ENCODE measurements at places on chromosomes 3 and 15. TPM values are rescaled to one million over a fixed set of nuclear protein-coding genes. Genes with fewer than 3 reads are reported as not detected.

GRCh38 chr3:109284071-109284470, 32.2 kb downstream of the DPPA2 start:
- no peak for DNase-seq

DNA sequence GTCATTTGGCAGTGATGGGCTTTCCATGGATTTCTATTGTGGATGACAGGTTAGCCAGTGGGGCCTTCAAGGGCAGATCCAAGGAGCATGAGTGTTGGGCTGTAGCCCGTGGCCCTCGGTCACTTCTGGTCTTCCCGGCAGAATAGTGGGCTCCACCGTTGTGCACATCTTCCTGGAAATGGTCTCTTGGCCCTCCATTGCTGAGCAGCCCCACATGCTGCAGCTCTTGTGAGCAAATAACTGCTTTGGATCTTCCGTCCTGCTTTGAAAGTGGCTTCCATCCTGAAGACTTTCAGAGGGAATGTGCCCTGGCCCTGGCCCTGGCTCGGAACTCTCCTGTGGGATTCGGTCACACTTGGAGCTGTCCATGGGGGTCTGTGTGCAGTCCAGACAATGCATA, 102.8 kb downstream of the SNRPN start:
- no peak for DNase-seq

DNA sequence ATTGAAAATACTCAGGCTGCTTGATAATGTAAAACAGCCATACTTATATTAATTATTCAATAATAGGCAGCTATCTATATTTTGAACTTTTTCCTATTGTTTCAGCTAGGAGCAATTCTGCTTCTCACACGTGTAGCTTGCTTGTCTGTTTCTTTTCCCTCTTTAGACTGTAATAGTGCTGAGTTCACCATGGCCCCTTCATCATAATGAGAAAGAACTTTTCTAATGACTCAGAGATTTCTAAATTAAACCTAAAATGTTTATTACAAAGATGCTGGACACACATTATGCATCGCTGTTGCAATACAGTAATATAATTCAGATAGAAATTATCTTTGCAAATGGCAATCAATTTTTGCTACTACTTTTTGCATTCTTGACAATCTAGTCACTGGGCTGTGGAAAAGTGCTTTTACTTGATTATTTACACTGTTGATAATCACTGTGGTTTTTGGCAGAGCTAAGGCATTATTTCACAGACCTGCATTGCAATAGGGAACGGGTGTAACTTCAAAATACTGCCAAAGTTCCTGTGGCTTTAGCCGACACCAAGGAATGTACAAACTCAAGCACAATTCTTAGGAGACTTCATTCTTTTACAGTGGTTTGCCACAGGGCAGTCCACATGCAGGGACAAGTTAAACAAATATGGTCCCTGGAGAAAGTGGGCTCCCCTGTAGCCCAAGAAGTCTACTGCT, 281.0 kb upstream of the TBL1XR1 start:
- DNase-seq, result peak; percentile 100

GRCh38 chr15:90248789-90249202, 560 bp upstream of the TTLL13 start:
- DNase-seq, result no peak

GRCh38 chr15:96551196-96551595, 220.7 kb downstream of the NR2F2 start:
- DNase-seq, result no peak

GRCh38 chr3:117958027-117958426, 1076.6 kb downstream of the IGSF11 start:
- DNase-seq, result no peak

- no peak for DNase-seq
These were observed 54.9 kb upstream of the COL6A6 start for GRCh38 chr3:130462089-130462488.

DNA sequence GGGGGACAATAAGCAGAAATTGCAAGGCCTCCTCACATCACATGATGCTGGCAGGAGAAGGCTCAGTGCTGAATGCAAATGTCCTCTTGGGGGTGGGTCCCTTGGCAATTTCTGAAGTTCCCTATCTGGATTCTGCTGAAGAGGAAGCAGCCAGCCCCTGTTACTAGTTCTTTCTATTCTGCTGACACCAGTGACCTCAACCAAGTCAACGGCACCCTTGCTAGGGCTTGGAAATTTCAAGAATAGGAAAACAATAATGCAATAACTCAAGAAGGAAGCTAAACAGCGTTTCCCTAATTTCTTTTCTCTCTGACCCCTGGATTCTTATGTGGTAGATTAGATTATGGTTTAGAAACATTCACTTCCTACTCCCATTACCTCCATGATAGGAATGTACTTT, 46.2 kb upstream of the FOXP1 start:
- DNase-seq, result no peak

DNA sequence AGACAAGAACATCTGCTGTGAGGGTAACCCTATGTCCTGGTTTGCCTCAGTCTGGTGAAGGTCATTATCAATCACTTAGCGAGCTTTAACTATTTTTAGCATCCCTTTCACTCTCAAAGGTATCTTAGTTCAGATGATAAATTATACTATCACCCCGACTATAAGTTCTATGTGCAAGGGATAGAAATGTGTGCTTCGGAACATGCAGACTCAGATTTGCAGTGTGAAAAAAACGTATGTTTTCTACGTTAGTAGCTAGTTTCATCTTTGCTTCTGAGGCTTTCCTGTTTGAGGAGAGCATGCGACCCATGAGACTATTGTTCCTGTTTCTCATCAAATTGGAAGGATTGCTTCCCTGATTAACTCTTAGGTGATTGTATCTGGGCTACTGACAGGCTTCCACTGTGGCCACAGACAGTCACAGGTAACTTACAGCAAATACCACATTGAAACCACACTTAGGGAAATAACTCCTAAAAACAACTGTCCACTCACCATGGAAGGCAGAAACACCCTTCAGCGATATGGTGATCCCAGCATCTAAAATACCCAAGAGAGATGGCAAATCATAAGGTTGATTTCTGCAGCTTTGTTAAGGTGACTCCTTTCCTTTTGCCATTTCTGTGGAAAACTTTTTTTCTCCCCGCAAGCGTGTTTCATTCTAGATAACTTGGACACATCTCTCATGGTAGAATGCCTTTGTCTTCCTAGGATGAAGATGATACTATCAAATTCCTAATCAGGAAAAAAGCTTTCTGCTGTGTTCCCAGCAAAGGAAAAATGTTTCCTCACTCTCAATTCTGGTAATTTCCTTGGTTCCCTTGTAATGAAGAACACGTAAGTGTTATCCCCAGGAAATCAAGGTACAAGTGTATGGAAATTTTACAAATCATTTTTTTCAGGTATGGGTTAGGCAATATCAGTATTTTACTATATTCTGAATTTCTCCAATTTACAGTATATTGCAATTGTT, 5.2 kb downstream of the GCSAM start:
- no peak for DNase-seq

DNA sequence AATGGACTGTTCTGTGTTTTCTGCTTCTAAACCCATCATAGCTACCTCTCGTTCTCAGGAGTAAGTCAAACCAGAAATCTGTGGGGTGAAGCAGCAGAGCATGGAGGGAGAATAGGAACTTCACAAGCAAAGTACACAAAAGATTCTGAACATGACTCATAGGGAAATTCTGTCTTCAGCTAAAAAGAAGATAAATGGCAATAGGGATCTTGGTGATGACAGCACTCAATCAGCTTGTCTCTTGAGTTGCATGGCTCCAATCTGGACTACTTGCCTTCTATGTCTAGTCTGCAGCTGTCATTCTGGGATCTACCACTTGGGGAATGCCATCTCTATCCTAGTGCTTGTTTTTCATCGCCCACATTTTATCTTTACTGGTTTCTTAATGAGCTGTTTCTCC, 13.5 kb upstream of the GRAMD1C start:
- DNase-seq, result no peak

GRCh38 chr15:96457841-96458240, 127.3 kb downstream of the NR2F2 start:
- peak; percentile 9 for DNase-seq

DNA sequence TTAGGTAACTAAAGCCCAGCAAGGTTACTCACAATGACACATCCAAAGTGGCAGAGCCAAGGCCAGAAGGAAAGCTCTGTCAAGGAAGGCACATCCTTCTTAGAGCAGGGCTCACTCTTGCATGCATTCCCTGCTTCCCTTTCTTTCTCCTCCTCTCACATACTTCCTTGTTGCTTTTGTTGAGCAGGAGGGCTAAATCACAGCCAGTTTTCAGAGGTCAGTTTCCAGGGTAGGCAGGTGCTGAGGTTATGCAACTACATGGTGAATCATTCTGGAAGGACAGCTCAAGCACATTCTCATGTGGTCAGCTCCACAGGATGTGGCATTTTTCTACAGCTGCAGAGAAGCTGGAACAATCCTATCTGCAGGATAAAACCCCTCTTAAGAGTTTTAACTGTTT, 275.6 kb downstream of the ZNF621 start:
- DNase-seq, result peak; percentile 53

DNA sequence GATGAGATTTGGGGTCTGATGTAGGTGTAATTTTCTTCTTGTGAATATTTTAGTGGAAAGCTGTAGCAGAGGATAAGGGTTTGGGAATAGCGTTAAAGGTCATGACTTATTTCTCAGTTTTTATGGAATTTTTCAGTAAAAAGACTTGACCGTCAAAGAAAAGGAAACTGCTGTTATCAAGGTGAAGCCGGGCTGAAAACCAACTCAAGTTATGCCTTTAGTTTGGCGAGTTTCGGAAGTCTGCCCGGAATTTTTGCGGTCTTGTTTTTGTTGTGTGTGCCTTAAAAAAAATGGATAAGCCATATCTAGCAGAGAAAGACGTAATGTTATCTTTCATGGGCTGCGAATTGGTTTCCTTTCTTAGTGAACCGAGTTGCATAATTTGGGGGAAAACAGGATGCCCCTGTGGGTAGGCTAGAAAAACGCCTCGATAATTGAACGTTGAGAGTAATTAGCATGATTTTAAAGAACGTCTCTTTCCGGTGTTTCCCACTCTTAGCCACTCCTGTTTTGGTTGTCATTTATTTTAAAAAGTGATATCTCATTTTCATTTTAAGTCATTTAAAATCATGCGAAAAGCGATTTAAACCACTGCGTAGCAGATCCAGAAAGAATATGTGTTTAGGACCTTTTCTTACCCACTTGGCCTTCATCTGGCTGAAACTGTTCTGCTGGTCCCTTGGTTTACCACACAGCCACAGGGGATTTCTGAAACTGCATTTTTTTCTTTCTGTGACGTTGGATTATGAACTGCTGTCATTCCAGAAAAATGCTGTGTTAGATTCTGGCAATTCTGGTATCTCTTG, 1.1 kb downstream of the NFKBIZ start:
- no peak for DNase-seq

Gene ACP3
- total RNA-seq, result not detected

Gene DPH3
- 11.5 TPM for total RNA-seq

Gene MYEF2
- 2.7 TPM for total RNA-seq

Gene PLS1
- total RNA-seq, result 9.5 TPM

Gene ACTC1
- not detected for total RNA-seq

Gene HGD
- total RNA-seq, result 0.12 TPM

Gene DUOXA2
- not detected for total RNA-seq

Gene KIF15
- total RNA-seq, result 15.7 TPM

Gene KCNMB2
- not detected for total RNA-seq
